EH (cell line): ENCODE measurements at places on chromosomes 7 and 10.

DNA sequence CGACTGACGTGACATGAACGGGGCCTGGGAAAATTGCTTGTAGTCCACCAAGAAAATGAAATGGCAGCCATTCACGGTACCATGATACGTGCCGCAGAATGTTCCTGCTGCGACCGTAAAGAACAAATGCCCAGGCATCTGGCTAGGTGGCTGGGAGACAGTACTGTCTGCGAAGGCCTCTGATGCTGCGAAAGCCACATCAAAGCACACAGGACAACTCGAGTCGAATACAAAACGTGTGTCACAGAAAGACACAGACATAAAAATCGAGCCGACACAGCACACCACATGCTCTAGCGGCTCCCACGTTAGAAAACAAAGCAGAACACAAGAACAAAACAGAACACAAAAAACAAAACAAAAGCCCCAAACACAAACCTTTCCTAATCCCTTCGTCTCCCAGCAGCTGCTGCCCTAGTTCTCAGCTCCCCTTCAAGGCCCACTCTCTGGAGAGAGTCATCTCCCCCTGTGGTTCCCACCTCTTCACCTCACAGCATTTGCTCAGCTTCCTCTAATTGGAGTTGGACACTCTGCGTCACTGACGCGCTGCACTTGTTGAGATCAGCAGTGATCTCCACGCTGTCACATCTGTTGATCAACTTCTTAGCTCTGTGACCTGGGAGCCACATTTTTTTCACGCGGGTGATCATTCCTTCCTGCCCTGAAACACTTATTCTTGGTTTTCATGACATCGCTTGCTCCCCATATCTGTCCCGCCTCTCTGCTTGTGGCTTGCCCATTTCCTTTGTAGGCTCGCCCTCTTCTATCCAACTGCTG lies 112.2 kb downstream of the CLEC2L start:
- DNase-seq, result no peak

GRCh38 chr10:132209130-132209529 lies 22.4 kb downstream of the DPYSL4 start:
- peak; percentile 33 for DNase-seq

DNA sequence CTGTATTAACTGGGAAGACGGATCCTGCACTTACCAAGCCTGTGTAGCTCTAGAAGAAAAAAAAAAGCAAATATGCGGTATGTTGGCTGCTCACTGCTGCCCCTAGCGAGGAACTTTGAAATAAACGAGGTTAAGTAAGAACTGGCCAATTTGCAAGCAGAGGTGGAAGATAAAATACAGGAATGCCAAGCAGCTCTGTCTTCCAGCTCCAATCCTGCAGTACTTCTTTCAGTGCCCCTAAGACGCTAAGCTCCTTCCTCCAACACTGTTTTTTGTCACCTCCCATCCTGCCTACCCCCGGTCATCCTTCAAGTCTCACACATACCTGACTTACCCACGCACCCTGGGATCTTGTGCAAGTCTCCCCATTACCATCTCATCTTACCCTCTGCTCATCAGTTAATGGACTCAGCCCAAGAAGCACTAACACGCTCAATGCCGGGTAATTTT lies 809 bp downstream of the C10orf143 start:
- DNase-seq, result peak; percentile 86

DNA sequence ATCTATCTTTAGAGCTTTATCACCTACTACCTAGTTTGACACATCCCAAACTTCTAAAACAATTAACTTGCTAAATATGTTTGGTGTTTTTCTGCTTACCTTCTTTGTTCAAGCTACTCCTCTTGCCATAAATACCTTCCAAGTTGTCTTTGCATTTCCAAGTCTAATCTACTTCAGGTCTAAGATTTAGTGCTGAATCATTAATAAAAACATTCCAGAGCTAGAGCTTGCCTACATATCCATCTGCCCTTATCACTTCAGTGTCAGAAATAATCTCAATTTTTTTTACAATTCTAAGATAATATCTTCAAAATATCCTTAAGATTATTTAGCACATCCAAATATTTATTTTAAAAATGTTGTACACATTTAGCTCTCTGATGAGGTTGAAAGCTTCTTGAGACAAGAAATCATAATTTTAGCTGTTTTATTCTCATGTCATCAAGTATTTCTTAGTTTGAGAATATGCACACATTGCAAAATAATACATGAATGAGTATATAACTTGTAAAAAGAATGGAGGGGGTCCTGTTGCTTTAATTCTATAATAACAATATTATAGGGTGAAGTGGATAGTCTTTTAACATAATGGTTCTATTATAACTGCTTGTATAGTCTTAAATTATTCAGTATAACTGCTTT lies 466.3 kb downstream of the SEMA3D start:
- DNase-seq, result peak; percentile 41
